HL-60 (cell line): ENCODE measurements at places on chromosomes 16 and 17.

DNA sequence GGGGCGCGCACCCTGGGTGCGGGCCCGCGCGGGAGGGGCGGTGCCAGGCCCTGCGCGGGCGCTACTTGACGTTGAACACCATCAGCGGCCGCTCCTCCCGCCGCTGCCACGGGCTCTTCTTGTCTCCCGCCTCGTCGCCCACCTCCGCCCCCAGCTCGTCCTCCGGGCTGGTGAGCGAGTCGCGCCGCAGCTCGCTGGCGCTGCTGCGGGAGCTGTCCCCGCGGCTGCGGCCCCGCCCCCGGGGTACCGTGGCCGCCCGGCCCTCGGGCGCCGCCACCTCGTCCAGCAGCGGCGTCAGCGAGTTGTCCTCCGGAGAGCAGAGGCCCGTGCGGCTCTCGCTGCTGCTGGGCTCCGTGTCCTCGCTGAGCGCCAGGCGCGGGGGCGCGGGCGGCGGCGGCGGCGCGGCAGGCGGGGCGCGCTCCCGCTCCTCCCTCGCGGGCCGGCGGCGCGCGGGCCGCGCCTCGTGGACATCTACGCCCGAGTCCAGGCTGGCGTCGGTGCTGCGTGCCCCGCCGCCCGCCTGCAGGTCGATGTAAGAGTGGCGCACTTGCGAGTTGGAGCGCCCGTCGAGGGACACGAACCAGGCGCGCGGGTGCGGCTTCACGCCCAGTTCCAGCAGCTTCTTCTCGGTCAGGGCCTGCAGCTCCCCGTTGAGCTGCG is 8.7 kb downstream of the GRN start:
- no peak for DNase-seq

GRCh38 chr16:81645266-81645694 is 133.8 kb upstream of the PLCG2 start:
- no peak for DNase-seq

DNA sequence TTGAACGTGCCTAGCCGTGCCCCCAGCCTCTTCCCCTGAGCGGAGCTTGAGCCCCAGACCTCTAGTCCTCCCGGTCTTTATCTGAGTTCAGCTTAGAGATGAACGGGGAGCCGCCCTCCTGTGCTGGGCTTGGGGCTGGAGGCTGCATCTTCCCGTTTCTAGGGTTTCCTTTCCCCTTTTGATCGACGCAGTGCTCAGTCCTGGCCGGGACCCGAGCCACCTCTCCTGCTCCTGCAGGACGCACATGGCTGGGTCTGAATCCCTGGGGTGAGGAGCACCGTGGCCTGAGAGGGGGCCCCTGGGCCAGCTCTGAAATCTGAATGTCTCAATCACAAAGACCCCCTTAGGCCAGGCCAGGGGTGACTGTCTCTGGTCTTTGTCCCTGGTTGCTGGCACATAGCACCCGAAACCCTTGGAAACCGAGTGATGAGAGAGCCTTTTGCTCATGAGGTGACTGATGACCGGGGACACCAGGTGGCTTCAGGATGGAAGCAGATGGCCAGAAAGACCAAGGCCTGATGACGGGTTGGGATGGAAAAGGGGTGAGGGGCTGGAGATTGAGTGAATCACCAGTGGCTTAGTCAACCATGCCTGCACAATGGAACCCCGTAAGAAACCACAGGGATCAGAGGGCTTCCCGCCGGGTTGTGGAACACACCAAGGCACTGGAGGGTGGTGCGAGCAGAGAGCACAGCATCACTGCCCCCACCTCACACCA is 724 bp downstream of the GAA start:
- peak; percentile 42 for DNase-seq

- DNase-seq = no peak
Observed at GRCh38 chr17:17116406-17116805, 74.1 kb downstream of the MPRIP start.

- DNase-seq = peak; percentile 14
Observed at GRCh38 chr17:14871921-14872320, 393.2 kb downstream of the PMP22 start.

DNA sequence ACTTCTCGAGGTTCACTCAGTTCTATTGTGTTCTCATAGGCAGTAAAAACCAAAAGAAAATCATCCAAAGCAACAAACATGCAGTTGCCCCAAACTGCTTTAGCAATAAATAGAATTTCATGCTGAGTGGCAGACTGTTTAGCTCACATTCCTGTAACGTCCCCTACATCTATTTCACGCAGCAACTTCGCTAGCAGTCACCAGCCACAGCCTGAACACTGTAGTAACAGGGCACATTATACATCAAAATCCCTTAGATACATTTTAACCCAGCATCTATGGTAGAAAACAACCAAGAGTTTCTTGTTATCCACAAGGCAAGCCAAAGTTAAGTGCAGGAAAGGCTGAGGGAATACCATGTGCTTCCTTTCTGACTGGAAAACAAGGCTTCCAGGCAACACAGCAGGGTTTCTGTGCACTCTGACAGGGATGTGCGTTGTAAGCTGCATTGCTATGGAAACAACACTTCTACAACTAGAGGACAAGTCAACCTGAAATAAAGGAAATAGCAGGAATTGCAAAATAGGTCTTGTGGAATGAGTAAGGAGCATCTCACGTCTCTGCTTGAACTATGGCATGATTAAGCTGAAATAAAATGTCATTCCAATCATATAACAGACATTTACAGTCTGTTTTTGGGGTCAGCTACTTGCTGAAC is 55.4 kb downstream of the CFDP1 start:
- DNase-seq = peak; percentile 4

GRCh38 chr16:13041180-13041579 is 139.8 kb downstream of the SHISA9 start:
- no peak for DNase-seq

DNA sequence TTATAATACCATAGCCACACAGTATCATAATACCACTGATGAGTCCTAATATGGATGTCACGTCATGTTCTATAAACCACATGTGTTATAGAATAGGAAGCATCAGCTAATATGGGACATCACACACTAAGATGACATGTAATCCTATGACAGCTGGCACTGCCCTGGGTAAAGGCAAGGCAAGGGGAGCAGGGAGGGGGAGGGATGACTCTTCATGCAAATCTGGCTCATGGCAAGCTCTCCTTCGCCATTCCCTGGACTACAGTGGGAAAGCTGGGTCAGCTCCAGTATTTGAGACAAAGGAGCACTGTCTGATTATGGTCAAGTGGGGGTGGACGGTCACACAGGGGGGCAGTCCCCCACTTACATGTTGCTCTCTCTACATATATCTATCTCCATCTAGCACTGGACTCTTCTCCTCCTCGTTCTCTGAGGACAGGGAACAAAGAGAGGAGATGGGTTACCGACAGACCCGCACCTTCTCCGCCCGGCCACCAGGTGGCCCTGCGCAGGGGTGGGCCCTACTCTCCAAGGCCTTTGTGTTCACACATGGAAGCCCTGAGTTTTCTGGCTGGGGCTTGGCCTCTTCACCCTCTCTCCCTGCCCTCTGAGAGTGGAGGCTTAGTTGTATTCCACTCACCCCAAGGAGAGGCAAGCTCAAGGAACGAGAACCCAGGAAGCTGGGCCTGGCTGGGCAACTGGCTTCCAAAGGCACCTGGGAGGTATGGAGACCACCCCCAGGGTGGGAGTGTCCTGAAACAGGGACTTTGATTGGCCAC is 23.4 kb upstream of the MPO start:
- DNase-seq = no peak

- DNase-seq = no peak
Observed at GRCh38 chr17:6627019-6627418, 13.5 kb downstream of the KIAA0753 start.

DNA sequence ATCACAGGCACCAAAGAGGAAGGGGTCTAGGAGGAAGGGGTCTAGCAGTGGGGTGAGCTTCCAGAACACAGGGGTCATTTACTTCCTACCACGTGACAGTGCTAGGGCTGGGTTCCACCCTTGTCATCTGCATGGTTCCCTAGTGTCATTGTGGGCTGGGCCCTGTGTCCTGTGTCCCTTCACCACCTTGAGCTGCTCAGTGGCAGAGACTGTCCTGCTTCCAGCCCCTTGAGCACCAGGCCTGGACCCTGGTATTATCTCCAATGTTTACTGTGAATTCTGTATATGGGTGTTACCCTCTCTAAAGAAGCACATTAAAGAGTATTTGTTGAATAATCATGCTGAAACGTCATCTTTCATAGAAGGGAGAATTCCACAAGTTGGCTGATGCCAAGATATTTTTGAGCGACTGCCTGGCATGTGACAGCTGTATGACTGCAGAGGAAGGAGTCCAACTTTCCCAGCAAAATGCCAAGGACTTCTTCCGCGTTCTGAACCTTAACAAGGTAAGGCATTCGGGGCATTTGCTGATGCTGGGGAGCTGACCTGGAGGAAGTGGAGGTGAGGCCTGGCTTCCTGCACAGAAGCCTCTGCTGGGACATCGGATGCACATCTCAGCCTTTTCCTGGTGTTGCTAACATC is 5.5 kb downstream of the NARF start:
- no peak for DNase-seq

DNA sequence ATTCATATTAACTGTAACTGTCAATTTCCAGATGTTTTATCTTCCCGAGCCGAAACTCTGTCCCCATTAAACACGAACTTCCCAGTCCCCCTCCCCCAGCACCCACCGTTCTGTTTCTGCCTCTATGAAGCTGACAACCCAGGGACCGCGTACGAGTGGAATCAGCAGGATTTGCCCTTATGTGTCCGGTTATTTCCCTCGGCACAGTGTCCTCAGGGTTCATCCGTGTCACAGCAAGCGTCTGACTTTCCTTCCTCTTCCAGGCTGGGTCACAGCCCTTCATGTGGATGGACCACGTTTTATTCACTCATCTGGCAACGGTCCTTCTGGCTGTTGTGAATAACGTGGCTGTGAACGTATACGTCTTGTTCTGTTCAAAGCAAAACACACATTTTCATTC is 31.3 kb downstream of the METRNL start:
- DNase-seq = no peak

DNA sequence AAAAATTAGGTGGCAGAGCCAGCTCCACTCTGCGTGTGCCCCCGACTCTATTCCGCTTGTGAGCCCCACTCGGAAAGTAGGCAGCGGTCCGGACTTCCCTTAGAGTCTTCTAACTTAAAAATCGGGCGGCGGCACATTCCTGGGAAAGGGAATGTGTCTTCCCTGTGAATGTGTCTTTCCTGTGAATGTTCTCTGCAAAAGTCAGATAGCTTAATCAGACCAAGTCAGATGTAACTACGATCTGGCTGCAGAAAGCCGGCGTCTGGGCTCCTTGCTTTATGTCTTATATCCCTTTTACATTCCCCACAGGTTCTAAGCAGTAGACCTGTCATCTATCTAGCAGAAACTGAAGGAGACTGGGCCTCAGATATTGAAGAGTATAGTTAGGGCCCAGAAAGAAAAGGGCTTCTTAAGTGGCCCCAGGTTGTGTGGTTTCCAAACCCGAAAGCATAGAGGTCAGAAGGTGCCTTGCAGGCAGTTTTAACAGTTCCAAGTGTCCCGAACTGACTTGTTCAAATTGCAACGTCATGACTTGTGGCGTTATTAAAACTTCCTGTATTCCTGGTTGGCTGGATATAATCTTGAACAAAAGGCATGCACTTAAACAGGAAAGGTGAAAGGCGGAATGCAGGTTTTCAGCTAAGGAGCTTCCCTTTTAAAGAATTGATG is 601 bp downstream of the PHKB start:
- peak; percentile 53 for DNase-seq

GRCh38 chr17:80930335-80931279 is 61.0 kb upstream of the CHMP6 start:
- no peak for DNase-seq

- DNase-seq = no peak
Observed at GRCh38 chr17:57543230-57543629, 201.9 kb downstream of the CCDC182 start.

- DNase-seq = no peak
Observed at GRCh38 chr17:36469733-36470132, 16.7 kb upstream of the ZNHIT3 start.

DNA sequence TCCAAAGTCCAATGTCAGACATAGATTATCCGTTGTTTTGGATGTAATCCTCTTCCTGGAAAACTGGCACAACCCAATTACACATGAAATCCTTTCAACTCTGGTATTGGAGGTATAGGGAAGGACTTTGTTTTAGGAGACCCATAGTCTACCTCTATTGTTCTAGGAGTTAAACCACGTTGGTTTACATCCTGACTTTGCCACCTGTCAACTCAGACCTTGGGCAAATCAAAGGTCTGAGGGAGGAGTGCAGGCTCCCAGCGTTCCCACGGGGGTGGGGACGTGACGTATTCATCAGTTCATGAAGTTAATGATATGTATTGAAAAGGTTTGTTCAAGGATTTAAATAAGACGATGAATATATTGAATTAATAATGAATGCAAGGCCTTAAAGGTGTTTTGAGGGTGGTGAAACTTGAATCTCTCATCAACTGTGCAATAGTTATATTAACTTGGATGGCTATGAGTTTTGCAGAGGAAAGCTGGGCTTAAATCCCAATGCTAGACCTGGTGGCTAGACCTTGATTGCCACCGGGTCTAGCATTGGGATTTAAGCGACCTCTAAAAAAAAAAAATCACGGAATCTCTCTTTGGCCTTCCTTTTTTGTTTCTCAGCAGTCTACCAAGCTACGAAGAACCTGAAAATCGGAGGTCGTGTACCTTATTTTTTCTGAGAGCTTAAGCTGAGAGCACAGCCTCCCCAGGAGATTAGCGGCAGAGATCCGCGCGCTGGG is 744 bp upstream of the NF1 start:
- no peak for DNase-seq

- DNase-seq = peak; percentile 47
Observed at GRCh38 chr17:40168262-40168832, 8.9 kb upstream of the RAPGEFL1 start.

DNA sequence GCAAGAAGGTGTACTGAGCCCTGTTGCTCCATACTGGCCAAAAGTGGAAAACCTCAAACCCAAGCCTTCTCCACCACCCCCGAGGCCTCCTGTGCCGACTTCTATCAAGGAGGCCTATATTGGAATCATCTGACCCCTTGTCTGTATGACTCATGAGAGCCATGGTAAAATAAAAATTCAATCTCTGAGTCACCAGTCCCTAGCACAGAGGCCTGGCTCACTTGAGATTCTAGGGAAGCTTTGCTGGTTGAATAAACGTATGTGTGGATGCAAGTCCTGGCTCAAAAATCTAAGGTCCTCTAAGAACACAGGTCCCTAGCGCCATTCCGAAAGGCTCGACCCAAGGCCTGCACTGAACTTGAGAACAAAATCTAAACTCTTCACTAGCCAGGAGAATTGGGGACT is 15.0 kb downstream of the NSMCE1 start:
- no peak for DNase-seq

GRCh38 chr17:52159246-52160135 is 977 bp upstream of the CA10 start:
- no peak for DNase-seq

GRCh38 chr17:40290629-40291280 is 3.1 kb downstream of the CDC6 start:
- peak; percentile 62 for DNase-seq

- no peak for DNase-seq
Observed at GRCh38 chr17:13883659-13884058, 185.6 kb upstream of the COX10 start.
